ENCODE measurements at places on chromosomes 11 and 22. TPM values are rescaled to one million over a fixed set of nuclear protein-coding genes. Genes with fewer than 3 reads are reported as not detected.

The SNX32 gene
- 0.13 TPM for total RNA-seq

The RASSF10 gene
- 0.26 TPM for total RNA-seq

The ACTN3 gene
- total RNA-seq: not detected

The NFAM1 gene
- not detected for total RNA-seq

The PHOX2A gene
- not detected for total RNA-seq

The OR8G5 gene
- total RNA-seq: not detected

The SCGB1C1 gene
- not detected for total RNA-seq

The MMP13 gene
- total RNA-seq: 0.13 TPM

The MFRP gene
- not detected for total RNA-seq

The NRIP3 gene
- 2.2 TPM for total RNA-seq

The SIK2 gene
- total RNA-seq: 10.0 TPM

The BTG4 gene
- not detected for total RNA-seq

The THRSP gene
- total RNA-seq: not detected

The PARVG gene
- not detected for total RNA-seq

The USH1C gene
- not detected for total RNA-seq

The MYRF gene
- total RNA-seq: 7.6 TPM

The NXPE1 gene
- not detected for total RNA-seq

The GLYAT gene
- total RNA-seq: not detected

The BTBD18 gene
- total RNA-seq: not detected

The CNGA4 gene
- 0.16 TPM for total RNA-seq

The C11orf97 gene
- total RNA-seq: not detected

The ZNF214 gene
- total RNA-seq: 1.8 TPM

The F2 gene
- not detected for total RNA-seq

The LRRC74B gene
- total RNA-seq: not detected

The RNH1 gene
- total RNA-seq: 211 TPM

The APOA4 gene
- not detected for total RNA-seq

The P2RX3 gene
- total RNA-seq: not detected

The SYT8 gene
- not detected for total RNA-seq

The LRP4 gene
- 5.0 TPM for total RNA-seq

The LRRC56 gene
- total RNA-seq: 2.6 TPM

The GRAMD1B gene
- 0.39 TPM for total RNA-seq

The OSM gene
- 0.13 TPM for total RNA-seq

The TEX12 gene
- total RNA-seq: not detected

The C11orf87 gene
- total RNA-seq: not detected

The SLCO2B1 gene
- not detected for total RNA-seq

The SLC35F2 gene
- 32.3 TPM for total RNA-seq

The TNNT3 gene
- 12.1 TPM for total RNA-seq

The CCDC116 gene
- total RNA-seq: 0.16 TPM

The CEND1 gene
- 3.8 TPM for total RNA-seq

The EED gene
- total RNA-seq: 11.2 TPM

The MS4A2 gene
- not detected for total RNA-seq

The IL18 gene
- 4.1 TPM for total RNA-seq

The MPZL2 gene
- 0.24 TPM for total RNA-seq

The TSSK2 gene
- total RNA-seq: not detected

The PDGFB gene
- total RNA-seq: 9.2 TPM

The PRG2 gene
- total RNA-seq: not detected

The P2RX6 gene
- total RNA-seq: 2.1 TPM

Data from epithelial cell of alveolus of lung (primary cell).